Stomach (tissue), 19 donors: ENCODE measurements at places on chromosomes 6 and 20. TPM values are rescaled to one million over a fixed set of nuclear protein-coding genes. Genes with fewer than 3 reads are reported as not detected.

KCNQ2 gene
- total RNA-seq = not detected

CALHM4 gene
- total RNA-seq = not detected

LPIN3 gene
- total RNA-seq = 14.2 TPM

FRK gene
- total RNA-seq = 7.8 TPM

DYNLT2 gene
- total RNA-seq = 1.6 TPM

PRSS35 gene
- 6.4 TPM for total RNA-seq

OR2J2 gene
- not detected for total RNA-seq

SIRPA gene
- total RNA-seq = 35.5 TPM

CLPSL2 gene
- not detected for total RNA-seq

HNF4A gene
- total RNA-seq = 28.6 TPM

PROKR2 gene
- total RNA-seq = not detected

ZNF318 gene
- 5.8 TPM for total RNA-seq

COL9A1 gene
- not detected for total RNA-seq

ARMC2 gene
- 13.4 TPM for total RNA-seq

ZNF334 gene
- 11.2 TPM for total RNA-seq

SSTR4 gene
- total RNA-seq = not detected

NFS1 gene
- total RNA-seq = 26.3 TPM

TFAP2B gene
- not detected for total RNA-seq

RAB44 gene
- not detected for total RNA-seq

NUP153 gene
- total RNA-seq = 28.7 TPM

RGS19 gene
- total RNA-seq = not detected

STX11 gene
- total RNA-seq = 2.2 TPM

PSORS1C1 gene
- 5.7 TPM for total RNA-seq
